ENCODE measurements at places on chromosomes 16 and 17.

DNA sequence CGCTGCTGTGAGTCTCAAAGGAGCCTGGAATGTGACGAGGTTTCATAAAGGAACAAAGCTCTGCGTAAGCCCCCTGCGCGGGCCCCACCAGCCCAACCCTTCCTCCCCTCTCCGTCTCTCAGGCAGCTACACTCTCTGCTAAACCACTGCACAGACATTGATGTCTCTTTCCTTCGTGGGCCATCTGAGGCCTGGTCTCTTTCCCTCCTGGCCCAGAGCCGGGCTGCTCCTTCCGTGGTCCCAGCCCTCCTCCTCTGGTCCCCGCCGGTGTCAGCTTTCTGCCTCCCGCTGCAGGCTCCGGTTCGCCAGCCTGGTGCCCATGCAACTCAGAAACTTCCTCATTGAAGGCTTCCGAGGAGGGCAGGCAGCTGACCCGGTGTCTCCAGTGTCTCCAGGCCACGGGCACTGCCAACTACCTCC lies 7.4 kb downstream of the SCARF1 start:
- DNase-seq, result no peak

DNA sequence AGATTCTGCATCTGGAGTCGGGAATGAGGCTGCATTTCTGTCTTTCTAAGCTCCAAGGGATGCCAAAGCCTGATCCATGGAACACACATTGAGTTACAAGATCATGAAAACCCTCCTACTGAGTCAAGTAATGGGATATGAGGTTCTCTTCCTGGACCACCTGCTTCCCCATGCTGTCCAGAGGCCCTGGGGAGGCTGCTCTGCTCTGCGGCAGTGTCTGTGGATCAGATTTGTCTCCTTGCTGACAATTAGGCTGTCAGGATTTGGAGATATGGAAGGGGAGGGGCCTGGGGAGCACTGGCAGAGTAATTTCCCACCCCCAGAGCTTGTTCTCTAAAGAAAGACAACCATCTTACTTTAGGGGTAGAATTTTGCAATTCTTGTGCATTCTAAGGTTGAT lies 33.0 kb downstream of the C16orf95 start:
- no peak for DNase-seq

- peak; percentile 74 for DNase-seq
Observed at GRCh38 chr17:38451840-38452529, 23.7 kb downstream of the ARHGAP23 start.

DNA sequence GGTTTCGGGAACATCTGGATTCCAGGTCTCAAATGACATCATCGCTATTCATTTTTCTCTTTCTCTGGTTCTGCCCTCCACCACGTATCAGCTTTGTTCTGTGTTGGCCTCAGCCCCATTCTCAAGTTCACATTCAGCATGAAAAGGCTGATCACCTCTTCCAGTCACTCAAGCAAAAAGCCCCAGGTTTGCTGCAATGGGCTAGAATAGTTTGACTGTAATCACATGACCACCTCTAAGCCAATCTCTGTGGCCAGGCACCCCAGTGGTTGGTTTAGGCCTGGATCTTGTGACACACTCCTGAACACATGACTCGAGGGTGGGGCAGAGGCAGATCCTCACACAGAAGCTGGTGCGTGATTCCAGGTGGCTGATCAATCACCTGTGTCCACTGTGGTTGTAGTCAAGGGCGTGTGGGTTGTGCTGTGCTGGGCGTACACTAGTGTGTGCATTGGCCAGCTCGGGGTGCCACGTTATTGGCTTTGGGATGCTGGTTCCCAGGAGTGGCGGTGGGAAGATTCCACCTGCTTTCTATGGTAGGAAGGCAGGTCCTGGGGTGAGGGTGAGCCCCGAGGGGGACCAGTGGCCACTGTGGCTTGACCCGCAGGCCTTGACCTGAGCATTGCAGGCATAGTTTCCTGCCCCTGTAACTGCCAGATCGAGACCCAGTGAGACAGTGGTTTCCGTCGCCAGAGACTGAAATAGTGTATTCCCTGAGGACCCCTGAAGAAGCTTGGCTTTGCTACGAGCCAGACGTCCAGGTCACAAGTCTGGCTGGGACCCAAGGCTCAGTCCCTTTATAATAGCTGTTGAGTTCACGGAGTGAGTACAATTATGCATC lies 12.0 kb downstream of the EEF2K start:
- no peak for DNase-seq

DNA sequence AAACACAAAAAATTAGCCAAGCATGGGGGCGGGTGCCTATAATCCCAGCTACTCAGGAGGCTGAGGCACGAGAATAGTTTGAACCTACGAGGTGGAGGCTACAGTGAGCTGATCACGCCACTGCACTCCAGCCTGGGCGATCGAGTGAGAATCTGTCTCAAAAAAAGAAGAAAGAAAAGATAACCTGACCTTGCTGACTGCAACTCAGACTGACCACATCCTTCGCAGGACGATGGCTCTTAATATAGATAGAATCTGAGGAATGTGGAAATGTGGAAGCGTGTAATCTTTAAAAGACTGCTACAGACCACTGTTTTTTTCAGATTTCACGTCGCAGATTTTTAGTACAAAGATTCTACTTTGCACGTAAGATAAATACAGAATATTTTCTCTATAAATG lies 37.8 kb downstream of the KLHDC4 start:
- no peak for DNase-seq

- no peak for DNase-seq
Observed at GRCh38 chr17:1197781-1198490, 18.2 kb upstream of the ABR start.

DNA sequence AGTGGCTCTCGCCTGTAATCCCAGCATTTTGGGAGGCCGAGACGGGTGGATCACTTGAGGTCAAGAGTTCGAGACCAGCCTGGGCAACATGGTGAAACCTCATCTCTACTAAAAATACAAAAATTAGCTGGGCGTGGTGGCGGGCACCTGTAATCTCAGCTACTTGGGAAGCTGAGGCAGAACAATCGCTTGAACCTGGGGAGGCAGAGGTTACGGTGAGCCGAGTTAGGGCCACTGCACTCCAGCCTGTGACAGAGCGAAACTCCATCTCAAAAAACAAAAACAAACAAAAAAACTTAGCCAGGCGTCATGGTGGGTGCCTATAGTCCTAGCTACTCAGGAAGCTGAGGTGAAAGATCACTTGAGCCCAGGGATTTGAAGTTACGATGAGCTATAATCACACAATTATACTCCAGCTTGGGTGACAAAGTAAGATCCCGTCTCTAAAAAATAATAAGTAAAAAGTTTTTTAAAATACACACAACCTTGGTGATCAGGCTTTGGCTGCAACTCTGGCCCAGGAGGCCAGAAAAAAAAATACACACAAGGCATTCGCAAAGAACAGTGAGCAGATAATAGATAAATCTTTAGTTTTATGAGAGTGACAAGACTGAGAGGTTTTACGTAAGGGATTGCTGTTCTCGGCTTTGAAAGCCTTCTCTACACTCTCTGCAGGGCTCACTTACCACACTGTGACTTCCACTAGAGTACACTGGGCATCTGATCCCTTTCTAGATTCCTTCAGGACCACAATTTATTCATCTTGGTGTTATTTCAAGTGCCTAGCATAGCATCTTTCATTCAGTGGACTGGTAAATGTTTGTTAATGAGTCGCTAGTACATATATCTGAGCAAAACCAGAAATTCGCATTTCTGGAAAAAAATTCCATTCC lies 5.9 kb downstream of the GSPT1 start:
- no peak for DNase-seq

DNA sequence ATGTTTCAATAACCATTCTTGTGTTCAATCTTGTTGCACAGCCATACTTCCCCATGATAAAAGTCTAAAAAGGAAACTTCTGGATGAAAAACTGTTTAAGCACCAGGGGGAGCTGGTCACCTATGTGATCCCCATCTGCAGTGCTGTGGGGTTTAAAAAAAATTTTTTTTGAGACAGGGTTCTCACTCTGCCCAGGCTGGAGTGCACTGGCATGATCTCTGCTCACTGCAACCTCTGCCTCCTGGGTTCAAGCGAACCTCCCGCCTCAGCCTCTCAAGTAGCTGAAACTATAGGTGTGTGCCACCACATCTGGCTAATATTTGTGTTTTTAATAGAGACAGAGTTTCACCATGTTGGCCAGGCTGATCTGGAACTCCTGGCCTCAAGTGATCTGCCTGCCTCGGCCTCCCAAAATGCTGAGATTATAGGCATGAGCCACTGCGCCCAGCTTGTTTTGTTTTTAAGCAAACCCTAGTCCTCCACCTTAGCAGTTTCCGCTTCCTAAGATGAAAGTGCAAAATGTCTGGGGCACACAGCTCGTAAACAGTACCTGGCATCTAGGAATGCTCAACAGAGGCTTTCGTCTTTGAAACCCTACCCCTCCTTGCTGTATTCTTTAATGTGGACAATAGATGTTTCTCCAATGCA lies 25.4 kb downstream of the DNAJA2 start:
- peak; percentile 12 for DNase-seq

- no peak for DNase-seq
Observed at GRCh38 chr17:50684612-50685333, 22.9 kb downstream of the ANKRD40 start.

DNA sequence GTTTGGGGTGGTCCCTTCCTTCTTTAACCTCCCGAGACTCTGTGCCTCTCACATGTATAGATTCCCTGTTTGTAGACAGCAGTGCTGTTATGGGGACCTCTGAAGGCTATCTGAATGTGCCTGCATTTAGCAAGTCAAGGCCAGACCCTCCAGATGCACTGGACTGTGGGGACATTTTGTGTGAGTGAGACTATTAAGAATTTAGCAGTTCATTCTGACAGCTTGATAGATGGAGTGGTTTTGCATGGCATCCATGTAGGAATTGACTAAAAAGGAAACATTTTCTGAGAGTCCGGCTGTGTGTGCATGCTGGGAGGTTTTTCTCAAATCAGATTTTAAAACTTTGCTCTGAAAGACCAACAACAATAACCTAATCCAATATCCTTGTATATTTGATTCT lies 226.3 kb downstream of the MSI2 start:
- no peak for DNase-seq

DNA sequence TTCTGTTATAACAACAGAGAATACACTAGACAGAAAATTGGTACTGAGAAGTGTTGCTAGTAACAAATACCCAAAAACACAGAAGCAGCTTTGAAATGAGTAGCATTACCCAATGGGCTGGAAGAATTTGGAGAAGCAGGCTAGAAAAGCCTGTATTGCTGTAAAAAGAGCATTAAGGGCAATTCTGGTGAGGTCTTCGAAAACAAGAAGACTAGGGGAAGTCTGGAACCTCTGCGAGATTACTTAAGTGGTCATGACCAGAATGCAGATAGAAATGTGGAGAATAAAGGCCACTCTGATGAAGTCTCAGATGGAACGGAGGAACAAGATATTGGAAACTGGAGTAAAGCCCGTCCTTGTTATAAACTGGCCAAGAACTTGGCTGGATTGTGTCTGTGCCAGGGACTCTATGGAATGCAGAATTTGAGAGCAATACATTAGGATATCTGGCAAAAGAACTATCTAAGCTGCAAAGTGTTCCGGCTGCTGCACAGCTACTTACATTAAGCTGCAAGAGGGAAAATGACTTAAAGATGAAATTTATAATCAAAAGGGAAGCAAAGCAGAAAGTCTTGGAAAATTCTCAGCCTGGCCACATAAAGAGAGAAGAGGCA lies 44.9 kb upstream of the PEMT start:
- no peak for DNase-seq

DNA sequence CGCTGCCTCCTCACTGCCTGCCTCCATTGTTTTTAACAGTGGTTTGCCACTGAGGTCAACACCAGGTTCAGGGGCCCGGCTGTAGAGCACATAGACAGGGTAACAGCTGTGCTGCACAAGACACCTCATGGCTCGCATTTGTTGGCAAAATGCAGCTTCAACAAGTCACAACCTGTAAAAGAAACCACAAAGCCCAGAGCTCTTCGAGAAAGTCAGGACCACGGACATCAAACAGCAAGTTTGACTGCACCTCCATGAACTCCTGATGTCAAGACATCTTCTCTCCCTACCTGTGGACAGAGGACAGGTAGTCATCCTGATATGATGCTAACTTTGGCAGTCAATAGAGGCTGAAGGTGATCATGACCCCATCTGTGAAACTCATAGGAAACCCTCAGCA lies 142.4 kb upstream of the SOX9 start:
- DNase-seq, result no peak

DNA sequence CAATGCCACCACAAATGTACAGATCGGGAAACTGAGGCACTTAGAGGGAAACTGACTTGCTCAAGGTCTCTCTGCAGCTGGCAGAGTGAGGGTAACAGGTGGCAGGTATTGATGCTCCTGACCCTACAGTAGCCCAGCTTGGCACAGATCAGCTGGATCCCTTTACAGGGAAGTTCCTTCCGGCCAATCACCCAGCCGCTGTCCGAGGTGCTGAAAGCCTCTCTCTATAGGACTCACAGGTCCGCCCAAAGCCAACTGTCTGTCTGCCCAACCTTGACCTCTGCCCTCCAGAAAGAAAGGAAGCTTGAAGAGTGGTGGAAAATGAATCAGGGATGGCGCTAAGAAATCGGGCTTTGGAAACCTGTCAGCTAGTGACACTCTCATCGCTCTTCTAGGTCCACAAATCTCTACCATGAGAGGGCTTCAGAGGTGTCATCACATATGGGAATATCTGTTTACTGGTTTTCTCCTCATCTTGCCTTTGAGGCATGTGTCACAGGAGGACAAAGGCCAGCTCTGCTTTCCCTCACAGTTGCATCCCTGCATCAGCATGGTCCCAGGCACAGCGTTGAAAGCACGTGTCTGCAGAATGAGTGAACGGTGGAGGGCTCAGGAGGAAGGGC lies 246.2 kb downstream of the KATNIP start:
- peak; percentile 43 for DNase-seq

GRCh38 chr16:82137822-82138167 lies 32.2 kb downstream of the MPHOSPH6 start:
- DNase-seq, result no peak

DNA sequence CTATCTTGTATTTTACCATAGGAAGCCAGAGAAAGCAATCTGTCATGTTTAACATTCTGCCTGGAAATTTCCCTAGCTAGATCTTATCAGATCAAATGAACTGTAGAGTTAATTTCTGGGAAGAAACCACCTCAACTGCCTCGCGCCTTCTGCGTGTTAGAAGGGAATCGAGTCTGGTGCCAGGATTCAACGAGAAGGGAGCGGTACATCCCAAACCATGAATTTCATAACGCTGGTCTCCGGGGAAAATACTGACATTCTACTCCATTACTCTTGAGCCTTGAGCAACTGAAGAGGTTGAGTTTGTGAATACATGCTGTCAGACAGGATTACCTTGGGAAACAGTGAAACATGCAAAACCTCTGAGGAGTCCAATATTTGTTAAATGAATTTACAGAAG lies 35.2 kb downstream of the MPHOSPH6 start:
- DNase-seq, result no peak

- no peak for DNase-seq
Observed at GRCh38 chr16:12339686-12340085, 363.2 kb downstream of the SNX29 start.

DNA sequence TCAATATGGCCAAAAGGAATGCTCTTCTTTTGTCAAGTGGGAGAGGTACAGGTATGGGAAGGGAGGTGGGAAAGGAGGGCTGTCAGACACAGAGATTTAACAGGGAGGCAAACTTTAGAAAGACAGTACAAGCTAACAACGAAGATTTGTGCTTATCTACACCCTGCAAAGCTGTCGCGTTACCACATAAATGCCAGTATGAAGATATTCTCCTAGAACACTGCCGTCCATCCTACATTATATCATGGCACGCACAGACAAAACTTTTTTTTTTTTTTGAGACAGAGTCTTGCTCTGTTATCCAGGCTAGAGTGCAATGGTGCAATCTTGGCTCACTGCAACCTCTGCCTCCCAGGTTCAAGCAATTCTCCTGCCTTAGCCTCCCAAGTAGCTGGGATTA lies 50.6 kb downstream of the STH start:
- DNase-seq, result no peak

GRCh38 chr16:30082545-30083090 lies 6.8 kb downstream of the PPP4C start:
- no peak for DNase-seq

GRCh38 chr17:80949451-80950421 lies 41.9 kb upstream of the CHMP6 start:
- DNase-seq, result no peak

Measured in right renal pelvis (tissue), 4 donors.